Panc1 (cell line): ENCODE measurements at places on chromosomes 11 and 22.

DNA sequence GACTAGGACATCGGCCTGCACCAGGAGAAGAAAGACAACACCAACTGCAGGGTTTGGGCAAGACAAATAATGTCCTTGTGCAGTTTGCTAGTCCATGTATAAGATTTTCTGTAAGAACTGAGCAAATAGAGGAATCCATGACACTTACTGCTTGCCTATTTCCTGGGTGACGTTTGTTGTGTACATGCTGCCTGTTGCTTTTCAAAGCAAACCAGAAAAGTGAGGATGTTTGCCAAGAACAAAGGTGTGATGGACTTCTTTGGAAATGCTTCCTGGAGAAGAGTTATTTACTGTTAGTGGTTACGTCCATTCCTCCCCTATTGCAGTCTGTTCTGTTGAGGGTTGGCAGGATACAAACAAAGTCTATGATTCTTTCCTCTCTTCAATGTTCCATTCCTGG lies 126.5 kb downstream of the CASP12 start:
- no peak for DNase-seq

DNA sequence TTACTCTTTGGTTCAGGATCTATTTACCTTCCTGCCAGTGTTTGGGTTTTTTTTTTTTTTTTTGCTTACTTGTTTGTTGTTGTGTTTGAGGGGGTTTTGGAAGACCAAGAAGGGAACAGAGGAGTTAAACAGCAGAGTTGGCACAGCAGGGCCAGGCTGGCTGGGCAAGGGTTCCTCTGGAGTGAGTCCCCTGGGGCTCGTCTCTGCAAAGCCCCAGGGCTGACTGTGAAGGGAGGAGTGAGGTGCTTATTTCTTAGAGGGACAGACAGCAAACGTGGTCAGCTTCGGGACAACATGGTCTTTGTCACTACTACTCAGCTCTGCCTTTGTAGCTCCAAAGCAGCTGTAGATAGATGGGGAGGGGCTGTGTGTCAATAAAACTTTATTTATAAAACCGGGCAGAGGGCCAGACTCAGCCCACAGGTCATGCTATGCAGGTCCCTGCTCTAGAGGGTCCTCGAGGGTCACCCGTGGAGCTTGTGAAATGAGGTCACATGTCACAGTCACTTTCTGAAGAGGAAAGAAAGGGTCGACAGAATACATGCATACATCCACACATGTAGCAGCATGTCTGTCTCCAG lies 1404.7 kb downstream of the BRD1 start:
- DNase-seq, result no peak

DNA sequence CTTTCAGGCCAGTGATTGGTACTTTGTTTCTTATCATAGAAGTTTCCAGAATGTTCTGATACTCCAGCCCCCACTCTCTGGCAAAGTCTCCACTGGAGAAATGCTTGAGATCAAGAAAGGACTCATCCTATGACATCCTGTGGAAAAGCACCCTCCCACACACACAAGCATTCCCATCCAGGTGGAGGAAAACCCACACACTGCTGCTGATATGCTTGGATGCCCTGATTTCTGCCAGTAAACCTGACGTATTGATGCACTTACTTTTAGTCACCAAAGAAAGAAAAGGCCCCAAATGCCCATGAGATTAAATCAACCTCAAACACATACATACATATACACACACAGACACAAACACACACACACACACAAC lies 9.2 kb upstream of the SLC5A12 start:
- DNase-seq, result no peak

DNA sequence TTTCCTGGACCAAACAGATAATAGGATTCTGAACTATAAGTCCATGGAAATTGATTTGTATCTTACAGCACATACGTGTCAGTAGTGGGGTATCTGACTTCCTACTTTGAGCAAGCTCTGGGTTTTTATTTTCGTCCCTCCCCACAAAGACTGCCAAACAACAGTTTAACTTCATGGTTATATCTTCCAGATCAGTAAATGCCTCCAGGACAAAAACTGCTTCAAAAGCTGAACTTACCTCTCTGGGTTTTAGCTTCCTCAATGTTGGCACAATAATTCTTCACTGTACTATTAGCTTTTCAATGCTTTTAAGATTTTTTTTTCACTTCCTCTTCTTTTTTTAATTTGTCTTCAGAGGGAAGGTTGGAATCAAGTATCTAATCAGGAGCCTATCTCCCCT lies 4.2 kb upstream of the DPF2 start:
- DNase-seq, result no peak

DNA sequence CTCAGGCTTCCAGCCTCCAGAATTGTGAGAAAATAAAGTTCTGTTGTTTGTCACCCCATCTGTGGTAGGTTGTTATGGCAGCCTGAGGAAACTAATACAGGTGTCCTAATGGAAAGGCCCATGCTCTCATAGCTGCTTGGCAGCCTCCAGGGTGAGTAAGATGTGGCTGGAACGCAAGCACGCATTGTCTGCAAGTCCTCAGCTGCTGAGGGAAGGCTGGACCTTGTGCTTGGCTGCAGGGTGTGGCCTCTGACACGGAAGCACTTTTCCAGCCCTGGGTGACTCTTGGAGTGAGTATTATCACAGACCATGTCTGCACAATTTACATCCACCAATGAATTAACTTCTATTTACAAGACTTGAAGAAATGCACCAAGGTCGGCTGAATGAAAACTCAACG lies 44.4 kb upstream of the BARX2 start:
- DNase-seq, result no peak

DNA sequence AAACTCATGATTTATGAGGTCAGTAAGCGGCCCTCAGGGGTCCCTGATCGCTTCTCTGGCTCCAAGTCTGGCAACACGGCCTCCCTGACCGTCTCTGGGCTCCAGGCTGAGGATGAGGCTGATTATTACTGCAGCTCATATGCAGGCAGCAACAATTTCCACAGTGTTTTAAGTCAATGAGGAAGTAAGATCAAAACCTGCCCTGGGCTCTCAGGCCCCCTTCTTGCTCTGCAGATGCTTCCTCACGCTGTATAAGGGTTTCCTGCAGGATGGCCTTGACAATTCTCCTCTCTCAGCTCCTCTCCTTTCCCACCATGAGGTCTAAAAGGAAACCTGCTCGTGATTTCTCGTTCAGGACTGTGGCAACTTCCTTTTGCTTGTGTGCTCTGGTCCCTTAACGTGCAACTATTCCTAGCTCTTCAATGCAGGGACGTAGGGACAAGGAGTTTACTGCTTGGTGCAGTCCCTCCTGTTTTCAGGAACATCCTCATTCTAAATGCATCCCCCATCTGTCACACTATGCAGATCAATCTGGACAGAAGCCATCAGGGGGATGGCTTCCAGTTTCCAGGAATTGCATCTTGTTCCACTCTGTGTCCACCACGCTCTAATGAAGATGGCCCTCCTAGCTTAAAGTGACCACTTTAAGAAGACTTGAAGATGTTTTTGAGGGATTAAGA lies 64.3 kb upstream of the IGLL5 start:
- no peak for DNase-seq

DNA sequence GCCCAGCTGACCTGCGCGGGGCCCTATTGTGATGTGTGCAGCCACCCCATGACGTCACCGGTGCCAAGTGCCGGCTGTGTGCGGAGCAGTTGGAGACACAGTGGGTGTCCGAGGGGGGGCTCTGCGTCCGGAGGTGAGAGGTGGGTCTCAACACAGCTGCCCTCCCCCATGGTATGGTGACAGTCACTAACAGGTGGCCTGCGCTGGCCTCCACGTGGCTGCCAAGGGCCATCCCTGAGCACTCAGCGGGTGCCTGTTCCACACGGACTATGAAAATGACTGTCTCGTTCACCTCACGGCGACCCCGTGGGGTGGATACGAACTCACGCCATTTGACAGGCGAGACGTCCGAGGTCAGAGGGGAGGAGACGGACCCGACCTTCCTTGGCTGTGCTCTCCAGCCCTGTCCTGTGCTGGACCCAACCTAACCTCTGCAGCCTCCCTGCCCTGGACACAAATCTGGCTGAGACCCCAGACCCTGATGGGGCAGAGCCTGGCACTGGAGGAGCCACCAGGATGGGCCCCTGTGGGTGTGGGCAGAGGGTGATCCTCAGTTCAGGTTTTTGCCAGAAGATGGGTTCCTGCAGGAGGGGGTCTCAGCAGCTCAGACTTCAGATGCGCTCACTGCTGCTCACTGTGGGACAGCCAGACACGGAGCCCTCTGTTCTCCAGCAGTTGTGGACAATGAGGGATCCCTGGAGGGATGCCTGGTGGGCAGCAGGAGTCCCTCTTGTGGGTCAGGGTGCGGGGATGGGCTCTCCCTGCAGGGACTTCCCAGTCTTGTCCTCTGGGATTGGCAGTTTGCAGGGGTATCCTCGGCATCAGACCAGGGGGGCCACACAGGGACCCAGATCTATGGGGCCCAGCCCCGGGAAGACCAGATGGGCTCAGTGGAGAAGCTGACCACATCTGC lies 6.3 kb downstream of the HRAS start:
- DNase-seq, result no peak

DNA sequence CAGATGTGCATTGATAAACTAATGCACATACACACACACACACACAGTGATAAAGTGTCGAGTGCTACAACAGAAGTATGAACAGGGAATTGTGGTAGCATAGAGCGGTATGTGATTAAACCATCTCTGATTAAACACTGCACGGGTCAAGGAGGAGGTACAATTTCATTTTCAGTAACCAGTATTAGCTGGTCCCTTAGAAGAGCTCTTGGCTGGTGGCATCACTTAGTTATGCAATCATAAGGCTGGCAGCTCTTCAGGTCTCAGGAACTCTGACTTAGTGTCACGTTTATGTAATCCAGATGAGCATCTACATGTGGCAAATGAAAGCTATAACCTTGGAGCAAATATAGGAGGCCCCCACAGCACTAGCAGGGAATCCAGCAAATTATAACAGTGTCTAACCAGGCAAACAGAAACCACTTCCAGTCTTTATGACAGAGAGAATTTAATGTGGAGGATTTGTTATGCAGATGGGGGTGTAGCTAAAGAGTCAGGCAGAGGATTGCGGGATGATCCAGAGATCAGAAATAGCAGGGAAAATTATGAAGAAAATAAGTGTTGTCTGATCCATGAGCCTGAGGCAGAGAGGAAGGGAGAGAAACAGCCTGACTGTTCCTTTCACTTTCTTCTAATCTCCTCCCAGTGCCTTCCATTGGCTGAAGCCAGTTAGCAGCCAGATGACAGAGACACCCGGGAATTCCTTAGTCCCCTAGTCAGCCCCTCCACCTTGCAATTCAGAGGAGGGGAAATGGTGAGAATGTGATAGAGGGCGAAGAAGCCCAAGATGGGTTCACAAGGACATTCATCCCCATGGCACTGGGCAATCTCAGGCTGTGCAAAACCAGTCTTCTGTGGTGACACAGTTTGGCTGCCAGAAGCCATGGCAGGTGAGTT lies 533.1 kb upstream of the TENM4 start:
- no peak for DNase-seq

DNA sequence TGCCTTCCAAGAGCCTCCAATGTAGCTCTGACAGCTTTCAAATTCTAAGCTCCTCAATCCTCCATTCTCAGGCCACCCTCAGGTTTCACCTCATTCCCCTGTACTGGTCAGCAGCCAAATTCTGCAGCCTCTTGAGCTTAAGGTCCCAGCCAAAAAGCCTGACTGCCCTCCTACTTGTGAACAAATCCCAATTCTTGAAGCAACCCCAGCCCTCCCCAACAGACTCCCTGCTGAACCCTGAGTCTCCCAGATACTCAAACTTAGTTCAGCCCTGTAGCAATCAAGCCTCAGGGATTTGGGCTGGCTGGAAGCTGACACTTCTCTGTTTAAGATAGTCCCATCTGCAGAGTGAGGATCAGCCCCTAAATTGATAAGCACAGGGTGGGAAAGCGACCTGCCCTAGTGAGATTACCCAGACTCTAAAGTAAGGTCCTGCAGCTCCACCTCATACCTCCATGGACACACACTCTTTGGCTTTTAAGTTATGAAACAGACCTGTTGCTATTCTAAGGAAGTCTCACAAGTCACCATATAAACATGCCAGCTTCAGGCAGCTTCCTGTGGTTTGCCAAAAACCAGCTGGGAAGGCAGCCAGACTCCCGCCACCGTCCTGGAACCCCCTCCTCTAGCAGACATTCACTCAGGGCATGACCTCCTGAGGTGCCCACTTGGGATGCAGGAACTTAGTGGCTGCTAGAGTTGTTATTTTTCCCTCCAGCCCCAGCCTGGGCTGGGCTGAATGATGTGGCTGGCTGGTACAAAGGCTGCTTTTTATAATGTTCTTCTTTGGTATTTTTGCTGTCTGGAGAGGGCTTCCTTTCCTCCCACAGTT lies 82.5 kb upstream of the PICALM start:
- DNase-seq, result no peak

DNA sequence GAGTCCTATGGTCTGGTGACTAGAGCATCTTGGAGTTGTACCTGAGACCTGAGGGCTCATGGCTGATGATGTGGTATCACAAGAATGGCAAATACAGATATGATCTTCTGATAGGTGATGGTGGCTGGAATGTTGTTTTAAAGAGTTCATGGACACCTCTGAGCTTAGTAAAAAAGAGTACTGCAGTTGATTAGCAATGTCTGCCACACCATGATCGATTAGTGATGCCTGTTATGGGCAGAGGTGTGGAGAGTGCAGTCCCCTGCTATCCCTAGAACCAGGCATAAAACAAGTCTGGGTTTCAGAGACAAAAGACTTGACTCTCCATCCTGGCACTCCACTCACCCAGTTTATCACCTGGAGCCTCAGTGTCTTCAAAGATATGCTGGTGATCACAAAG lies 1.4 kb upstream of the BATF2 start:
- DNase-seq, result no peak

DNA sequence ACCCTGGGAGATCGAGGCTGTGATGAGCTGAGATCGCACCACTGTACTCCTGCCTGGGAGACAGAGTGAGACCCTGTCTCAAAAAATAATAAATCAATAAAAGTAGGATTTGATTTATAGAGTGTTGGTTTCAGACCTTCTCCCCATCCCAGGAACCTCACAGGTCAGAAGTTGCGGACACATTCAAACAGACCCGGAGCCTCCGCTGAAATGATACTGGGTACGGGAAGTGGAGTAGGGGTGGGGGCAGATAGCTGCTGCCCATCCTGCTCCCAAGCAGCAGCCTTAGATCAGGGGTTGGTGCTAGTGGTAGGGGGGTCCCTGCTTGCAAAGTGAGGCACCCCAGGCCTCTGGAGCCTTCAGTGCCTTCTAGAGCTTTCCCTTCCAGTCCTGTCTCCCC lies 7.8 kb downstream of the PRDM11 start:
- no peak for DNase-seq

DNA sequence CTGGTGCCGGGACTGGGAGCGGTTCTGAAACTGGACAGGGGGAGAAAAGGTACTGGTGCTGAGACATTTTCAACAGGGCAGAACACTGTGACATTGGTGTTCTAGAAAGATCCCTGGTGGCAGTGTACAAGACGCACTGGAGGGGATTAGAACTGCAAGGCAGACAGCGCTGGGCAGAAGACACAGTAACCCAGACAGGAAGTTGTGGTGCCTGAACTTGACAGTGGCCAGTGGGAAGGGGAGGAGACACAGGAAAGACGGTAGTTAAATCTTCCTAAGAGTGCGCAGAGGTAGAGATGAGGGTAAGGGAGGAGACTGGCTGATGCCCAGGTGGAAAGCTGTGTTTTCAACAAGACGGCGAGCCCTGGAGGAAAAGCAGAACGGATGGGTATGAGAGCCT lies 24.5 kb downstream of the FAM227A start:
- DNase-seq, result no peak

GRCh38 chr11:83006877-83007330 lies 64.8 kb downstream of the RAB30 start:
- DNase-seq, result no peak
